ENCODE measurements at places on chromosomes 16 and 17.

GRCh38 chr17:62666801-62667591 lies 39.5 kb downstream of the MRC2 start:
- DNase-seq: no peak

GRCh38 chr17:41799366-41799765 lies 12.4 kb downstream of the P3H4 start:
- DNase-seq: no peak

GRCh38 chr16:1282324-1282973 lies 26.6 kb downstream of the TPSD1 start:
- DNase-seq: no peak

DNA sequence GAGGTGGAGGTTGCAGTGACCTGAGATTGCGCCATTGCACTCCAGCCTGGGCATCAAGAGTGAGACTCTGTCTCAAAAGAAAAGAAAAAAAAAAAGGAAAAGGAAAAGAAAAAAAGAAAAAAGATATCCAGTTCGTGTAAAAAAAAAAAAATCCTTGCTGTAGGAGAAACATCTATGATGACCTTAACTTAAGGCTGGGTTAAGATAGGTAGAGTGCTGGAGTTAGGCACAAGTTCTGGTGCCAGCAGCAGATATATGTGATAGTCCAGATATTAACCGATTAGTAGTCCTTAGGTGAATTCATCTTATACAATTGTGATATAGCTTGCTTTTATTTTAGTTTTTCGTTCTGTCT lies 17.2 kb downstream of the PSMD11 start:
- no peak for DNase-seq

DNA sequence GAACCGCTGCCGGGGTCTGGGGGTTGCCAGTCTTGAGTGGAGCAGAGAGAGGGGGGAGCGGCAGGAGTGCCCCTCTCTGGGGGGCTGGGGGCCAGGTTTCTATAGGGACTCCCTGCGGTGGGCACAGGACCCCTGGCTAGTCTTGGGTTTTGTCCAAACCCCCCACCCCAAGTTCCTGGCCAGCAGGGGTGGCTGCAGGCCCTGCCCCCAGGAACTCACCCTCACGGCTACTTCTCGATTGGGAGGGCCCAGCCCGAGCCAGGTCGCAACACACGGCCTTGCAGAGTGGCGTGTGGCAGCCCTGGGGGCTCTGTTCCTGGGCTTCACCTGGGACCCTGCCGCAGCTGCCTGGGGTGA lies 601 bp downstream of the CDH15 start:
- DNase-seq: no peak
